ENCODE measurements at places on chromosomes 12 and 14. TPM values are rescaled to one million over a fixed set of nuclear protein-coding genes. Genes with fewer than 3 reads are reported as not detected.

Gene SLC17A8
- total RNA-seq, result not detected

Gene YEATS4
- 80.4 TPM for total RNA-seq

Gene SOAT2
- total RNA-seq, result 1.2 TPM

Gene LYZ
- total RNA-seq, result not detected

Gene AMIGO2
- total RNA-seq, result not detected

Gene LPAR5
- 25.3 TPM for total RNA-seq

Gene TMEM132C
- not detected for total RNA-seq

Gene GLI1
- total RNA-seq, result 6.0 TPM

- peak; percentile 61 for DNase-seq
Measured at GRCh38 chr12:64256166-64256800, 34.2 kb upstream of the KICS2 start.

DNA sequence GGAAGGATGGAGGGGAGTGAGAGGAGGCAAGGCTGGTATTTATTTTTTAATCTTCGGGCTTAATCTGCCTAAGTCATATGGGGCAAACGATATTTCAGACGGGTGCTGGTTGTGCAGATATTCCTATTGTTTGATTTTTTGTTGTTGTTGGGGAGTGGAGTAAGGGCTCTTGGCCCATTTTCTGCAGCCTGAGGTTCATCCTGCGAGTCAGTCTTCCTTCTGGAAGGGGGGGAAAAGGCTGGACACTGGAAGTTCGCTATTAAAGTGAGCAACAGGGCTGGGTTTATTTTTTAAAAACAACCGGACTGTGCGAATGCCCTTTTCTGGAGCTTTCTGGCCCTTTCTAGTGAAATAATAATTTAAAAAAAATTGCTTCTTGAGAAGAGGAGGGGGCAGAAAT is 2.3 kb downstream of the NRXN3 start:
- DNase-seq, result no peak

GRCh38 chr12:49706351-49707127 is 666 bp downstream of the FMNL3 start:
- peak; percentile 48 for DNase-seq

GRCh38 chr12:16506394-16506793 is 99.6 kb downstream of the LMO3 start:
- DNase-seq, result no peak

DNA sequence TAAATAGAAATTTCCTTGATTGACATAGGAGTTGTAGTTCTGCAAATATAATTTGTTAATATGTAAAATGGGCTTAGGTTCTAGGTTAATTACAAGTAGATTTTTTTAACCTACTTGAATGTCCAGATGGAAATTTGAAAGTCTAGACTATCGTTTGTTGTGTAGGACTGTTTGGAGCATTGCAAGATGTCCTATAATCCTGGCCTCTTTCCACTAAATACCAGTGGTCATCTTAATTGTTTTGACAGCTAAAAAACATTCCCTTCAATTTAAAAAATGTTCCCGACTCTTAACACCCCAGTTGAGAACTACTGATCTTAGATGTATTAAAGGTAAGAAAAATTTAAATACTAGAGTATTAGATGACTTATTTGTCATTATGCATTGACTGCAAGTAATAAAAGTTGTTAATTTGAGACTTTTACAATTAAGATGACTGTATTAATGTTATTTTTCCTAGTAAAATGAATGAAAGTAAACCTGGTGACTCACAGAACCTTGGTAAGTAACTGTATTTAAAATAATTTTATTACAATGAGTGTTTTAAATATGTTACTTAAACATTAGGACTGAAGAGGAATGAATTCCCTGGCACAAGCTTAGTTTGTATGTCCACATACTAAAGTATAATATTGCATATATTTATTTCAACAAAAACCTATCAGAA is 21.8 kb downstream of the G2E3 start:
- DNase-seq, result no peak

- DNase-seq, result no peak
Measured at GRCh38 chr14:105075379-105076295, 10.4 kb upstream of the GPR132 start.

DNA sequence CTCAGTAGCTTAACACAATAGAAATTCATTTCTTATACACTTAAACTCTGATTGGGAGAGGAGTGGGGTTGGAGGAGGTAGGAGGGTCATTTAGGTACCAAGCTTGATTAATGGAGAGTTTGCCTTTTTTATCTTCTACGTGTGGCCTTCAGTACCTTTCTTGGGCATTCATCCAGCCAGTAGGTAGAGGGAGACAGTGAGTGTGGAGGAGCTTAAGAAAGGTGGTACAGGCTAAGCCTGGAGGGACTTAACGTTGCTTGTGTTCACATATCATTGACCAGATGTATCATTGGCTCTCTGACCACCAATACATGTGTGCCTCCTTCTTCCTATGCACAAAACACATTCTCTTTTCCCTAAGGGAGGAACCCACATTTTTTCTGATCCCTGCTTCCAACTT is 232.9 kb upstream of the CRY1 start:
- DNase-seq, result peak; percentile 1

DNA sequence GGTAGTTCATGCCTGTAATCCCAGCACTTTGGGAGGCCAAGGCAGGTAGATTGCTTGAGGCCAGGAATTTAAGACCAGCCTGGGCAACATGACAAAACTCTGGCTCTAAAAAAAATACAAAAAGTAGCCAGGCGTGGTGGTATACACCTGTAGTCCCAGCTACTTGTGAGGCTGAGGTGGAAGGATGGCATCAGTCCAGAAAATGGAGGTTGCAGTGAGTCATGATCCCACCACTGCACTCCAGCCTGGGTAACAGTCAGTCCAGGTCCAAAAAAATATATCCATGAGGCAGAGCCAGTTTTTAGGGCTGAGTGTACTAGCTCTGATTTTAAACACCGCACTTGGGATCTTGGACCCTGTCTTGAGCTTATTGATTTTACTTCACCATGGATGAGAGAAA is 30.6 kb upstream of the FICD start:
- DNase-seq, result no peak

GRCh38 chr12:80936642-80937390 is 918 bp downstream of the LIN7A start:
- DNase-seq, result no peak

- no peak for DNase-seq
Measured at GRCh38 chr12:92582893-92583292, 119.9 kb upstream of the PLEKHG7 start.

- DNase-seq, result peak; percentile 64
Measured at GRCh38 chr12:119938049-119938667, 50.9 kb upstream of the BICDL1 start.

DNA sequence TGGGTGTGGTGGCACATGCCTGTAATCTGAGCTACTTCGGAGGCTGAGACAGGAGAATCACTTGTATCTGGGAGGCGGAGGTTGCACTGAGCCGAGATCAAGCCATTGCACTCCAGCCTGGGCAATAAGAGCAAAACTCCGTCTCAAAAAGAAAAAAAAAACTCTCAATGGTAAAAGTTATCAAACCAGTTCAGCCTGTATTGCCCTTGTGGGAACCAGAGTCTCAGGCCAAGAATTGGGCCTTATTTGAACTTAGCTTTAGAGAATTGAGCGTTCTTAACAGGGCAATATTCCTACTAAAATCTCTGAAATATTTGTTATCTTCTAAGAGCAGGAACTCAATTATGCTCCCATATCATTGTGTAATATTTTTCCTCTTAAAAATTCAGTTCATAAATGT is 7.7 kb upstream of the MDM2 start:
- no peak for DNase-seq

GRCh38 chr14:65972346-65972870 is 513.8 kb upstream of the CCDC196 start:
- no peak for DNase-seq

GRCh38 chr12:100359822-100360221 is 2.9 kb downstream of the SLC17A8 start:
- DNase-seq, result no peak

DNA sequence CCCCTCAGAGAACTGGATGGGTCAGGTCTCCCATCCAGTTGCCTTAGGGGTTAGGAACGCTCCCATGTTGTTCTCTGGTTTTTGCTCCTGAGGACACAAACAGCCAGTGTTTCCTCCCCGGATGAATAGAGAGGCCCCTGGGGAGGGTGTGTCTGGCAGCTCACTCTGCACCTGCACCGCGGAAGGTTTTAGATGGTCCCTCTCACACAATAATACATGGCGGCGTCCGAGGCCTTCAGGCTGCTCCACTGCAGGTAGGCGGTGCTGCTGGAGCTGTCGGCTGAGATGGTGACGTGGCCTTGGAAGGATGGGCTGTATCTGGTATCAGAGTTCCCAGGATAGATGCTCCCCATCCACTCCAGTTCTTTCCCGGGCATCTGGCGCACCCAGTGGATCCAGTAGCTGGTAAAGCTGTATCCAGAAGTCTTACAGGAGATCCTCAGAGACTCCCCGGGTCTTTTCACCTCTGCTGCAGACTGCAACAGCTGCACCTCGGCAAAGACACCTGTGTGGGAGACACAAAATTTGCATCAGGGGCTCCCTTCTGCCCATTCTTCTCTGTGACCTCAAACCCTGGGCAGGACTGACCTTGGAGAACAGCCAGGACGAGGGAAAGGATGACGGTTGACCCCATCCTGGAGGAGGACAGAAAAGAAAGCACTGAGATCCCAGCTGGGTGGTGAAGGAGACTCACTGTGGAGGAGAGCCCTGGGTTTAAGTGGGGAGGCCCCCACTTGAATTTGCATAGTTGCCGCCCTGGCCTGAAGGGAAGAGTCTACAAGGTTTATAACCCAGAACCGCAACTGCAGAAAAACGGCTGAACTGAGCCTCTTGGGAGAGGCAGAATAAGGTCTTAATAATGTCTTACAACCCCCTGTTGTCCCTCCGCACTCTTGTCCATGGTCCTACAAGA is 1324.8 kb downstream of the TMEM121 start:
- peak; percentile 95 for DNase-seq

DNA sequence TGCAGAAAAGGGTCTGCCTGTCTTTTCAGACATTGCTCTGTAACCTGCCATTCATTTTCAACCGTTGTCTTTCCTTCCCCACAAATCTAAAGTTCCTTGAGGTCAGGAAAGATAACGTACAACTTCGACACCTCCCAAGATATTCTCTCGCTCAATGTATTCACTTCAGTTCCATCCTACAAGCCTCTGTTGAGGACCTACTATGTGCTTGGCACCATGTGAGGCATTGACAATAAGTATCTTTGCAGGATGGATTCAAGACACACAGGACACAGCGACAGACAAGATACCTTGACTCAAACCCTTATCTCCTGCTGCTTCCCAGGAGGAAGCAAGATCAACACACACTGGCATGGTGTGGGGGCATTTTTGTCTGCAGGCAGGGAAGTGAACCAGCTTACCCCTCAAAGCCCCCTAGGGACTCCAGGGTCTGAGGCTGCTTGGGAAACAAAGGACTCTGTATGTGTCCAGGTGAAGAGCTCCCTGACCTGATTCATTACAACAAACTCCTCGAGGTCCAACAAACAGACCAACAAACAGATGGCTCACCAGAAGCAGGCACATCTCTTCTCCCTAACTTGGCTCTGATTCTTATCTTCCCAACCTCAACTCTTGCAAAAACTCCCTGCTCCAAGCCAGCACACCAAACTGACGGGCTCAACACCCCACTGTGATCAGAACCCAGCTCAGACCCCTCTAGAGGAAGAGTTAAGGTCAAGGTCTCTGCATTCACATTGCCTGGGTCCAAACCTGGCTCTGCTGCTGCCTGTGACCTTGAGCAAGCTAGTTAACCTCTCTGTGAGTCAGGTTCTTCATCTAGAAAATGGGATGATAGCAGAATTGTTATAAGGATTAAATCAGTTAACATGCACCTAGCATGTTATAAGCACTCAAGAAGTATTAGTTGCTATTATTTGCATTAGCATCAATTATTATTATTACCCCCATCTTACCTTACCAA is 6.3 kb downstream of the NUAK1 start:
- no peak for DNase-seq

GRCh38 chr14:86237733-86238132 is 707.8 kb downstream of the FLRT2 start:
- DNase-seq, result peak; percentile 58

DNA sequence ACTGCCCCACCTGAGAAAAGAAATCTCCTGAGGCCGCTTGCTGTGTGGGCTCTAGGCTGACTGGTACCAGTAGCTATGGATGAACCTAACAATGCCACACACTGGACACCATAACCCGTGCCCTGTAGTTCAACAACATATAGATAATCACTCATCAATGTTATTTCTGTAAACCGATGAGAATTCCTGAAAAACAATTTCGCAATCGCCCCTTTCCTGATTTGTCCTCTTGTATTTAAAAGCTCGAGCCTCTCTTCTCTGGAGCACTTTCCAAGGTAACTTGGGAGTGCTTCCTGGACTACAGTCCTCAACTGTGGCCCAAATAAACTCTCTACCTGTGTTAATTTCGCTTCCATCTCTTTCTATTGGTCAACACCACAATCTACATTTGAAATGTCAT is 26.1 kb upstream of the PPP2R5C start:
- no peak for DNase-seq

DNA sequence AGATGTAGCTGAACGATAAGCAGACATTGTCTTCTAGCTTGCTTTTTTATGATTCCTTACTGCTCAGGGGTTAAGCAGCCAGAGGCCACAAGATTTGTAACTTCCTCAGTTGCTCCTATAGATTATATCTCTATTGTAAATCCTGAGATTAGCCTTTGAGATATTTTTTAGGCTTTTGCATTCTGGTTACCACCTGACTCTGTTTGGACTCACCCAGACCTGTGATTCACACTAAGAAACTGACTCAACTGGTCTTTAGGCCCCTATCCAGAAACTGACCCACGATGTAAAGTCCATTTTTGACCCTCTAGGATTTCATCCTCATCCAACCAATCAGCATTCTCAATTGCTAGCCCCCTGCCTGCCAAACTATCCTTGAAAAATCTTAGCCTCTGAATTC is 194.4 kb downstream of the RASSF9 start:
- no peak for DNase-seq

DNA sequence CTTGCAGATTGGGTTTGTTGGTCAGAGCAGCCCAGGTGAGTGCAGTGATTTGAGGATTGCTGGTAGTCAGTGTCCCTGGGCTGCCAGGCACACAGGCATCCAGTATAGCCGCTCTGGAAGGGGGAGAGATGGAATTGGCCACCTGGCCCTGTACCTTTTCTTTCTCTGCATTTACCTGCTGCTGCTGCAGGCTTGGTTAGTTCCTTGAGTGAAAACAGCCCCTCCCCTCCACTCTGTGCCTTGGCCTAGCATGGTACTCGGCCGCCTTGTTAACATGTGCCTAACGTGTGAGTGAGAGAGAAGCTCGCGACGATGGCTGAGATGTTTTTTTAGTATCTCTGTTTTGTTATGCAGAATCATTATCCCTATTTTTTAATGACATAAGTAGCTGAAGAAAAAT is 49.3 kb upstream of the AMN start:
- no peak for DNase-seq

GRCh38 chr14:55724736-55725135 is 144.7 kb downstream of the KTN1 start:
- DNase-seq, result no peak

- no peak for DNase-seq
Measured at GRCh38 chr12:101703487-101703886, 6.0 kb downstream of the CHPT1 start.

DNA sequence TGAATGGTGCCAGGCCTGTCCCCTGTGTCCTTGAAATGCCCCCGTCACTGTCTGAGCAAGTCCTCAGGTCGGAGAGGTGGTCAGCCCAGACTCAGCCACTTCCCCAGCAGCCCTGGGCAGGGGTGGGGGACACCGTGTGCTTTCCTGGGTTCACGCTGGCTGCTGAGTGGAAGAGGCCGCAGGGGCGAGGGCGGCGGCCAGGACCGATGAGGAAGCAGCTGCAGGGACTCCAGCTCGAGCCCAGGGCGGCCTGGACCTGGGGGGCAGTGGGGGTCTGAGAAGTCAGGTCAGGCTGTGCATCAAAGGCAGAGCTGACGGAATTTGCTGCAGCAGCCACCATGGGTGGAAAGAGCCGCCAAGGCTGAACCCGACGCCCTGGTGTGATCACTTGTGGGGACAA is 28.4 kb downstream of the NOC4L start:
- no peak for DNase-seq

- DNase-seq, result peak; percentile 59
Measured at GRCh38 chr12:111596985-111597830, 1.9 kb downstream of the ATXN2 start.
